ENCODE measurements at places on chromosomes 12 and 14.

DNA sequence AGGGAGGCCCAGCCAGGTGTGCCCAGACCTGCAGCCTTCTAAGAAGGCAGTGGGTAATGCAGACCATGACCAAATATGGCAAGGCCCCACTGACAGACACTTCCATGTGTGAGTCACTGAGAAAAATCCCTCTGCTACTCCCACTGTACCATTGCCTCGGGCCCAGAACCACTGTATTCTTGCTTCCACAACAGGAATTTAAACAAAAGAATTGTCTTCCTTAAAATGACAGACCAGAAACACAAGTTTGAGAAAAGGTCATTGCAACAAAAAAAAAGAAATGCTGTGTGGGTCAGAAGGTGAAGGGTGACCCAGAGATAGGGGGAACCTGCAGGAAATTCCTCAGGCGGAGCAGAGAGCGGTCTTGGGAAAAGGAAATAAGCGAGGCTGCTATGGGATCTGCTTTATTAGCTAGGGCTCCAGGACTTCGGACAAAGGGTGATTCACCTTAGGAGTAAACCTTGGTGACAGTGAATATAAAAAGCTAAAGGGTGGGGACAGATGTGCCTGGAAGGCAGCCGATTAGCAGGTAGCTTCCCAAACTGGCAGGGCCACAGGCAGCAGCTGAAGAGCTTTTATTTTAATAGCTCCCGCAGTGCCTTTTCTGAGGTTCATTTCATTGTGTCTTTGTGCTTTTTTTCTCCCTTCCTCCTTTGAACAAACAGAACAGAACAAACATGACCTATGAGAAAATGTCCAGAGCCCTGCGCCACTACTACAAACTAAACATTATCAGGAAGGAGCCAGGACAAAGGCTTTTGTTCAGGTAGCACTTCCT lies 185.3 kb upstream of the BCL2L14 start:
- DNase-seq = no peak

DNA sequence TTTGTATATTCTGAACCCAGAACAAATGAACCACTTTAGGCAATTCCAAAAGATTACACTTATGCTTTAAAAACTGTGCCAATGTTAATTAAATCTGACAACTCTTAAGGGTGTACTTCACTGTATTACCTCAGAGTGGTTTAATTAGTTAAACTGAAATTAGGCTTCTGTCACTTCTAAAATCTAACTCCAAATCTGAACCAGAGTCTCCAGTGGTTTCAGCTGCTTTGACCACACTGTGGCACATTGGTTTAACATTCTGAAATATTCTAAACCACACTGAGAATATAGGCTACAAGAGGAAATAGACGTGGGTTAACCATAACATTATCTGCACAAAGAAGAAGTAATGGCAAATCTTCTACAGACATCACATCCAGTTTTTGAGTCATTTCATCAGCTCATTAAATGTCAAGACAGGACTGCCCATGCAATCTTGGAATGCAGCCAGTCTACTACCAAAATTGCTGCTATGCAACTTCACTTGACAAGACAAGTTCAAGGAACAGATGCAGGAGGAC lies 94.8 kb downstream of the LRP6 start:
- no peak for DNase-seq

DNA sequence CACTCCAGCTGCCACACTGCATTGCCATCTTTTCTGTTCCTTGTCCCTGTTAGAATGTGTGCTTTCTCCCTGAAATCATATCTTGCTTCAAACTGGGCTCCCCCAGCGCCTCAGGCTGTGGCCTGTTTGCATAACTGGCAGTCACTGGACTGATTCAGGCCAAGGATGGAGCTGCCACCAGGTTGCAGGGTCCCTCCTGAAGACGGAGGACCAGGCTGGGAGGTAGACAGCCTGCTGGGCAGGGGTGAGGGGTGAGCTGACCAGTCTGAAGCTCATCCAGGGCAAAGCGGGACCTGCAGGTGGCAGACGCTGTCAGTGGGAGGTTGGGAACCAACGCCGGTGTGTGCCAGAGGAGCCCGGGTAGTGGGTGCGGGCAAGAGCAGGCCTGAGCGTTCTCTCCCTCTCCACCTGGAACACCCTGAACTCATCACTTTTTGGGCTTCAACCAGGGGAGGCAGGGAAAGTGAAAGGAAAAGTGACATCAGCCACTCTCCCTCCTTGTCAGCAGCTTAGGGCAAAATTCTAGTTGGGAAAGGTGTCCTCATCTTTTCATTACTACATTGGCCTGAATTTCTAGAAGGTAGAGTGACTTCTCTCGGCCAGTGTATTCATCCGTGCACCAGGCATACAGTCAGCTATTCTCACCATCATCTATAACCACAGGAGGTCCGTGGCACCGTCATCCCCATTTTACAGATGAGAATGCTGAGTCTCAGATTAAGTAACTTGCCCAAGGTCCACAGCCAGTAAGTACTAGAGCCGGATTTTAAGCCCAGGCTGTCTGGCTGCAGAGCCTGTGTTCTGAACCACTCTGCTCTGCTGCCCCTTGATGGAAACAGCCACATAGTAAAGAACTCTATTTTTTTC lies 219.1 kb downstream of the SLC41A2 start:
- DNase-seq = no peak

GRCh38 chr14:55316564-55316963 lies 45.3 kb downstream of the FBXO34 start:
- DNase-seq = no peak

- peak; percentile 10 for DNase-seq
Observed at GRCh38 chr12:79891506-79892162, 43.3 kb downstream of the PPP1R12A start.

DNA sequence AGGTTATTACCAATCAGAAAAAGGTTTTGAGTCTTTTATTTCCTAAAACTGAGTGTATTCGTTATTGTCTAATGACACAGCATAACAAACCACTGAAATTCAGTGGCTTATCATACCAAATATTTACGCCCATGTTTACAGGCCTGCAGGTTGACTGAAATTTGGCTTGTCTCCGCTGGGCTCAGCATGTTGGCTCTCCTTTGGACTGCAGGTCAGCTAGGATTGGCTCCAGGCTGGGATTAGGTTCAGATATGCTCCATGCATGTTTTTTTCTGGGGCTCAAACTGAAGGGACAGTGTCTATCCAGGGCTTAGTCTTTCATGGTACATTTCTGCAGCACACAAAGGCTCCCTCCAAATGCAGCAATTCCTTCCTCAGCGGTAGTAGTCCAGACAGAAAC lies 569.9 kb downstream of the DIO2 start:
- no peak for DNase-seq

DNA sequence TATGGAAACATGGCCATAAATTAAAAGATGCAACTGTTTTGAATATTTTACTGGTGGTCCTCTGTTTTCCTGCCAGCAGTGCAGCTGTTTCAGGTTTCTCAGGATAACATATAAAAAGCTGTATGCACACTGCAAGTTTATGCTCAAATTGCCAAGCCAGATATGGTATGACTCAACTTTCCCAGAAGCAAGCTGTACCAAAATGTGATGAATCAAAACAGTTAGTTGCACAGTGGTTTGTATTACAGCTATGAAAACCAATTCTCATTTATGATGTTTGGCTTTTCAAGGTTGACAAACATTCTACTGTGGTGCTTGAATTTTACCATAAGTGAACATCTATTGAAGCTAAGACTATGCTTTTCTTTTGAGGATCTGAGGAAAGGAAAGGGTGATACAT lies 15.5 kb downstream of the TRMT5 start:
- no peak for DNase-seq

GRCh38 chr12:52306731-52307130 lies 14.5 kb downstream of the KRT83 start:
- DNase-seq = no peak

DNA sequence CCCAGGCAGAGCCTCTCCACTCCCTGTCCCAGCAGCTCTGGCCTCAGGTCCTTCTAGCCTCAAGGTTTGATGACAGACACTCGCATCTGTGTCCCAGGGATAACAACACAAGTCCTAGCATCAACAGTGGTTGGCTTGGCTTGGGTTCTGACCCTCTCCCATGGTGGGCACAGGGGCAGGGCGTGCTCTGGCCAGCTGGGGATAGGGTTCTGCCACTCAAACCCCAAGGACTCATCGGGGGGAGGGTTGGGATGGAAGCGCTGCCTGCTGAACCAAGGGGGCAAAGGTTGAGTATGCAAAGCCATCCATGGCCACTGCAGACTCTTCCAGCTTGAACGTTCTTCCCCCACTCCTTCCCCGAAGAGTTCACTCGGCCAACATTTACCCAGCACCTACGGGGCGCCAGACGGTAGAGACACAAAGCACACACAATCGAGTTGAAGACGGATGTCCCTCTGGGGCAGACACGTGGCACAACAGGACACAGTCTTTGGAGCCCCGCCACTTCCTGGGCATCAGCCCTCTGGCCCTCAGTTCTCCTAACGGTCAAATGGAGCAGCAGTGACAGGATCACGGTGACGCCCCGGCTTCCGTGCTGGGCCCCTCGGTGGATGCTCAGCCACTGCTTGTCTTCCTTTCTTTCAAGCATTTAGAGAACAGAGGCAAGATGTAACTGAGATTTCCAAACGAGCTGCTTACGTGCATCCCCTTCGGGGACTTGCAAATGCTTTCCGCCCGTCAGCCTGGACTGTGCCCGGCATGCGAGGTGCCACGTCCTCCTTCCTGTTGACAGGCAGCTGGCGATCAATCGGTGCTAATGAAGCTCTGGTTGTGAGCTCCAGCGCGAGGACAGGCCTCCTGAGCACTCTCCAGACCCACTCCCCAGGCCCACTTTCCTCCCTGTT lies 42.6 kb downstream of the DLK1 start:
- DNase-seq = no peak

DNA sequence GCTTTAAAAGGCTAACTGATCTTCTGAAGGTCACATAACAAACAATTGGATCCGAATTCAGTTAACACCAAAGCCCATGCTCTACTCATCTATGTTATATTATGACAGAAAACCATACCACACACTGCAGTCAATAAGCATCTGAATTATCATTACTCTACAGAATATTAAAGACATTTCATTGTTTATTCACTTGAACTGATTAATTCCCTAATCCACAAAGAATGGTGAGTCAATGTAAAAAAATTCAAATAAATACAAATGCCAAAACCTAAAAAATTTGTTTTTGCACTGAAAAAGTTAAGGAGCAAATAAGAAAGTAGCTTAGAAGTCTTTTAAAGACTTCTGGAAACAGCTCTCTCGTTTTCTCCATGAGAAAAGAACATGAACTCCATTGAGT lies 13.7 kb downstream of the NID2 start:
- DNase-seq = no peak

GRCh38 chr12:1091350-1091749 lies 100.3 kb downstream of the ERC1 start:
- DNase-seq = no peak

GRCh38 chr14:104130974-104131651 lies 7.3 kb upstream of the KIF26A start:
- no peak for DNase-seq

GRCh38 chr14:32038876-32039275 lies 38.2 kb upstream of the ARHGAP5 start:
- DNase-seq = no peak

DNA sequence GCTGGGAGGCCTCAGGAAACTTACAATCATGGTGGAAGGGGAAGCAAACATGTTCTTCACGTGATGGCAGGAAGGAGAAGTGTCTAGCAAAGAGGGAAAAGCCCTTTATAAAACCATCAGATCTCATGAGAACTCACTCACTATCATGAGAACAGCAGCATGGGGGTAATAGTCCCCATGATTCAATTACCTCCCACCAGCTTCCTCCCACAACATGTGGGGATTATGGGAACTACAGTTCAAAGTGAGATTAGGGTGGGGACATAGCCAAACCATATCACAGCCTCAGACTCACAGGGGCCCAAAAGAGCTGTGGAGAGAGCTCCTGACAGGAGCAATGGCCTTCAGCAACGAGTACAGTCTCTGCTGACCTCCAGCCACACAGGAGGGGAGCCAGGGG lies 151.4 kb downstream of the GXYLT1 start:
- DNase-seq = no peak

DNA sequence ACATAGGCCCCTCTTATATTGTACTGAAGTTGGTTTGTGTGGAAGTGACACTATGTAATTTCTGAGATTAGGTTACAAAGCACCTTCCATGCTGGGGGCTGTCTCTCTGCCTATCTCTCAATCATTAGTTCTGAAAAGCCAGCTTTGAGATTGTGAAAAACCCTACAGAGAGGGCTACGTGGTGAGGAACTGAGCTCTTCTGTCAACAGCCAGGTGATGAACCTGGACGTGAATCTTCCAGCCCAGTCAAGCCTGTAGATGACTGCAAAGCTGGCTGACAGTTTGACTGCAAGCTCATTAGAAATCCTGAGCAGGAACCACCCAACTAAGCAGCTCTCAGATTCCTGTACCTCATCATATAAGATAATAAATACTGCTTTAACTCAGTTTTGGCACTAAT lies 36.3 kb upstream of the BBS10 start:
- DNase-seq = no peak

- no peak for DNase-seq
Observed at GRCh38 chr14:97287956-97288355, 490.8 kb downstream of the VRK1 start.

DNA sequence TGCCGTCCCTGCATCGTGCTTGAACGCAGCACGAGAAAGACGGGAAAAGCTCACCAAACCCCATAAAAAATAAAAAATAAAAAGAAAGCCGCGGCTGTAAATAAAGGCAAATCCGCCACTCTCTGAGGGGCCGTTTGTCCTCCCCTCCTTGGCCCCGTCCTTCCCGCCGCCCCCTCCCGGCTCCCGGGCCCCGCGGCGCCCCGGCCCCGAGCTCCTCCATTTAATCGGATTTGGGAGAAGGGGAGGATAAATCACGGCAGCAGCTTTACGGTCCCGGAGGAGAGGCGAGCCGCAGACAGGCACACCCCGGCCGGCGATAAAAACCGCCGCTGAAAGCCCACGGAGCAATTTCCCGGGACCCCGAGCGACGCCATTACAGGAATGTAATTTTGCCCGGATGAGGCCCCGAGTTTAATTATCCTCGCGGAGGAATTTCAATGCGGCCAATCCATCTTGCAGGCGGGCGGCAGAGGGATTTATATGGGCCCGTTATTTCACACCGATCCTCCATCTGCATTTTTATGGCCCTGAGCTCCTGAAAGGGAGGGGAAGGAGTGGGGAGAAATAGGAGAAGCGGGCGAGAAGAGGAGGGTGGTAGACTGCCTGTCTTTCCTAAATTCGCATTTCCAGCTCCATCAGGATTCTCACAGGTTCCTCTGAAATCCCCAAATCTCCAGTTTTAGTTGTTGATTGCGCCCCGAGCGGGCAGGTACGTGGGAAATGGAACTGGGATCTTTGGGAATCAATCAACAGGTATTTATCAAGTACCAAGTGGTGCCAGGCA lies 1.3 kb upstream of the ATP5MC2 start:
- no peak for DNase-seq

- no peak for DNase-seq
Observed at GRCh38 chr12:125512541-125513298, 447.5 kb downstream of the AACS start.

GRCh38 chr12:100668945-100669536 lies 95.6 kb downstream of the GAS2L3 start:
- DNase-seq = peak; percentile 63

GRCh38 chr14:96095581-96096476 lies 56.7 kb downstream of the C14orf132 start:
- DNase-seq = no peak
